GM12864 (cell line): ENCODE measurements at places on chromosomes 3 and 15.

DNA sequence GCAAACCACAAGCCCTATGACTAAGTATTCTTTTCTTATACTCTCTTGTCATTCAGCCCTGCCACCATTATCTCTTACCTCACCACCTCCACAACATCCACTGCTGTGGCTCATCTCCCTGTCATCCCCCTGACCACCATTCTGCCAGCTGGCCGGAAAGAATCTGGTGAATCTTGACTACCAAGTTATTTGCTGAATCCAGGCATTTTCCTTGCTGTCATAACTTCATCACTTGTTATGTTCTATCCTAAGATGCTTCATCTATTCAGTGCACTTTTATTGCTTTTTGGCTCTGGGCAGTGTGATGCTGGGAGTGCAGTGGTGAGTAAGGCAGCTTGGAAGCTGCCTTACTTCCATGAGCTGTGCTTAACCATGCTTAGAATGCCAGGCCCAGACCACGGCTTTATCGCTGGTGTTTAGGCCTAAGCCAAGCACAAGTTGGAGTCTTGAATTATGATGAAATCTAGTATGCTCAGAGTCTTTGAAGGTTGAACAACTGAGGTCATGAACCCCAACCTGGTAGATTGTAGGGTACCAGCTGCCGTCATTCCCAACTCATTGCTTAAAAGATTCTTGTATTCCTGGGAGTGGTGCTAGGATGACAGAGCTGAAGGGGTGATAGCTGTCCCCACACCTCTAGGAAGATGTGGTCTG, 27.0 kb upstream of the APH1B start:
- DNase-seq: no peak

DNA sequence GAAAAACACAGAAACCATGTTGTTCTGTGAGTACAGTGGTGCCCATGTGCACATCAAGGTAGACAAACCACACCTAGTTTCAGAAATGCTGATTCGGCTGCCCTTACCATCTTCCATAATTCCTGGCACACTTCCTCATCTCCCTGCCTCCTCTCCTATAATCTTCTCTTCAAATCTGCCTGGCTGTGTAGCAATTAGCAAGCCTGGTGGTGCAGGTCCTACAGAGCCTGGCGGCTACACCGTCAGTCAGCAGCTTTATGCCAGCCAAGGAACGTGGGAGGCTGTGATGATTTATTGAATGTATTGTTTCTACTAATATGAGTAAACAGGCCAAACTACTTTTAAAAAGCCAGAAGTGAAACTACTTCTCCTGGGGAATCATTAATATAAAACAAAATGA, 106.8 kb downstream of the SEMA6D start:
- DNase-seq: no peak

DNA sequence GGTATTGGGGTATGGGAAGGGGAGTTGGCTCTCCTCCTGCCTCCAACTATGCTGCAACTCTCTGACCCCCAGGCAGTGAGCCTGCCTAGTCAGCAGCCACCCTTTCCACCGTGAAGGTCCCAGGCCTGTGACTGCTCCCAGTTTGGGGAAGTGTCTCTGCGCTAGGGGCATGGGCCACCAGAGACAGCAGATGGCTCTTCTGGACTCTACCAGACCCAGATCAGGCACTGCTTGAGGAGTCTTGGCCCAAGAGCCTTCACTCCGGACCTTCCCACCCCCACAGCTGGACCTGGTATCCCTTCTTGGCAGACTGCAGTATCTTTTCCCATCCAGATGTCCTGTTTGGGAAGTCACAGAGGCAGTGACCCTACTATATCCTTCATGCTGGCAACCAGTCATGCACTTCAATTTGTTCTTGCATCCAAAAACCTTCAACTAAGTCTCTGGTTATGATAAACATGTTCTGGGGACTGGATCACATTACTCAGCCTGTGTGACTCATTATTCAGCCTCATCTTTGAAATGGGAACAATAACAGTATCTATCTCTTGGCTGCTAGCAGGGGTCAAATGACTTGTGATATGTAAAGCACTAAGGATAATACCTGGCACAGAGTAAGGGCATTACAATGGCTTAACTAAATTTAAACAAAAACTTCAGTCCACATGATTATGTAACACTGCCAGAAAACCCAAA, 62.7 kb downstream of the POMGNT2 start:
- no peak for DNase-seq

- DNase-seq: no peak
Measured at GRCh38 chr3:12371525-12372140, 82.8 kb downstream of the PPARG start.

- DNase-seq: no peak
Measured at GRCh38 chr15:40357246-40357645, 773 bp upstream of the DISP2 start.

DNA sequence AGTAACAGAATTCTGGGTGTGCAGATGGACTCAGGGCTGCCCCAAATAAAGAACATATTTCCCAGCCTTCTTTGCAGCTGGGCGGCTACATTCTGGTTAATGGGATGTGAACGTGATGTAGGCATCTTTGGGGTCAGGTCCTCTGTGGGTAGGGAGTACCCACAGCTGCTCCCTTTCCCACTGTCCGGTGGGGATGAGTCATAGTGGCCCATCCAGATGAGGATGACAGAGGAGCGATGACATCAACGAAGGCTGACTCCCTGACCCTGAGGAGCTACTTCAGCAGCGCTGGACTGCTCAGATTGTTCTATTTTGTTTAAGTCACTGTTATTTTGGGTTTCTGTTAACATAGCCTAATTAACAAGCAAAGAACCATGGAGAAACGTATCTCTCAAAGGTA, 38.0 kb downstream of the SRPRB start:
- no peak for DNase-seq

DNA sequence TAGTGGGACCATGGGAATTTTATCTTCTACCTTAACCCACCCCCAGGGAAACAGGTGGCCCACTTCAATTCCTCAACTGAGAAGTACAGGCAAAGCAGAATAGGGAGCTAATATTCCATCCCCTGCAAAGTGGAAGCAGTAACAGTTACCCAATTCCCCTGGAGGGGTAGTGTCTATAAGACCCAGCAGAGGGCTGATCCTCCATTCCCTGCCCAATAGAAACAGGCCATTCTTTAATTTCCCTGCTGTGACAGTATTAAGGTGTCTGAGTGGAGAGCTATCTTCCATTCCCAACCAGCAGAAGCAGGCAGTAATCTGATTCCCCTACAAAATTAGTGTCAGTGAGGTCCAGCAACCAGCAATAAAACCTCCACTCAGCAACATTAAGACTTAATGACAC, 219.8 kb downstream of the ULK4 start:
- no peak for DNase-seq

GRCh38 chr15:62942428-62942827, 100.1 kb upstream of the TPM1 start:
- no peak for DNase-seq

- DNase-seq: no peak
Measured at GRCh38 chr3:181176601-181177000, 187.1 kb upstream of the DNAJC19 start.

DNA sequence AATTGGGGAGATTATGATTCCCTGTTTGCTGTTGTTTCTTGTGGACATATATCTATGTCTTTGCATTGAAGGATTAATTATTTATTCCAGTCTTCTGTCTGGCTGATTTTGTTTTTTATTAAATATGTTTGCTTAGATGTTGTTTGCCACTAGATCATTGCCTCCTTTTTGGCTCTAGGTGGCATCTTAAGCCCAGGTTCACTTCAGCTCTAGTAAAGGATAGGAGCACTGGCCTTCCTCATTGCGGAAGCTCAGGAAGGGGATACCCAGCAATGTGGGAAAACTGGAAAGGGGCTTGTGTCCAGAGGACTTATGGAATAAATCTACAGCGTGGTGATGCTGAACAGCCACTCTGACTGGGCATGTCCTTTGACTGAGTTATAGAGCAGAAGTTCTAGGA, 821.6 kb downstream of the PDCD6IP start:
- no peak for DNase-seq
